ENCODE measurements at places on chromosomes 7 and 10. TPM values are rescaled to one million over a fixed set of nuclear protein-coding genes. Genes with fewer than 3 reads are reported as not detected.

Gene GPR26
- total RNA-seq, result not detected

Gene XPNPEP1
- total RNA-seq, result 196 TPM

Gene RNF148
- 0.86 TPM for total RNA-seq

Gene HECW1
- total RNA-seq, result not detected

Gene ODAD2
- 0.32 TPM for total RNA-seq

Gene ANKRD22
- not detected for total RNA-seq

Gene CLDN4
- total RNA-seq, result 0.07 TPM

Gene LRRC61
- total RNA-seq, result 0.07 TPM

Gene FEZF1
- not detected for total RNA-seq

Gene GDF2
- not detected for total RNA-seq

Gene CREB5
- total RNA-seq, result 2.8 TPM

Gene SEMA3E
- not detected for total RNA-seq

DNA sequence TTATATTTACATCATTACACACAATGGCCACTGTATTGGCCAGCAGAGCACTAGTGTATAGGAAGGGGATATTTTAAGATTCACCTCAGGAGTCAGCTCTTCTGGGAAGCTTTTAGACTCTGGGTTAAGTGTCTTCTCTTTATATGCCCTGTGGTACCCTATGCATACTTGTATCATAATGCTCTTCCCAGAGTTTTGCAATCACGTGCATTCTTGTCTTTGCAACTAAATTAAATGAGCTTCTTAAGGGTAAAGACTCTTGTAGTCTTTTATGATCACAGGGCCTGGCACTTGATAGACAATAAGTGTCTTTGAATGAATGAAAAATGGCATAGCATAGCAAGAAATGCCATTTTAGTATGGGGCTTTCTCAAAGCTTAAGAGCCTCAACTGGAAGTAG lies 35.4 kb upstream of the ARMS2 start:
- DNase-seq, result no peak

DNA sequence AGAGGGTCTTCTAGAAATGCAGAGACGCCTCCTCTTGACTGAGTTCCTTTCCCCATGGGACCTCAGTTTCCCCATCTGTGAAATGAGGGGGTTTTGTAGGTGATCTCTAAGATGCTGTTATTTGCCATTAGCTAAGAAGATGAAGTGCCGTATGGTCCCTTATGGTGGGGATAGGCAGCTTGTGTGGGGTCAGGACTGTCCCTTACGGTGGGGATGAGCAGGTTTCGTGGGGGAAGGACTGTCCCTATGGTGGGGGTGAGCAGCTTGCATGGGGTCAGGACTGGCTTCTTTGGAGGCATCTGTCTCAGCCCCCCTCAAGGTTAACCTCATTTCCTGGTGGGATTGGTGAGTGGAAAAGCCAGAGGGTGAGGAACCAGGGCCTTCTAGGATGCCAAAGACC lies 148.3 kb upstream of the GPR26 start:
- DNase-seq, result no peak

GRCh38 chr7:70053421-70053820 lies 455.1 kb downstream of the AUTS2 start:
- no peak for DNase-seq

- DNase-seq, result no peak
Observed at GRCh38 chr7:22216832-22217475, 140.0 kb downstream of the RAPGEF5 start.

DNA sequence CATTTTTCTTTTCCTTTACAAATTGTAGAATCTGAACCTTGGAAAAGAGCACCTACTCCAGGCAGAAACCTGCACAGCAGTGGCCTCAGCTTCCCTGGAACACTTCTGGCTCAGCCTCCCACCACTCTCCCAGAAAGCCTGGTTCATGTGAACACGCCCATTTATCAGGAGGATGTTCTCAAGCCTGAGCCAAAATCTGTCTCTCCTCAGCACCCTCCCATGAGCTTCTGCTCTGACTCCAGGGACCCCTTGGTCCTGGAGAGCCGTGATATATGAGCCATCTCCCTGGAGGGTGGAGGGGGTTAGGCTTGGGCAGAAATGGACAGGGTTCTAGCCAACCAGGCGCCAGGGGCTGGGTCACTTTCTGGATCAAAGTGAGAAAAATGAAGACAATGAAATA lies 10.1 kb downstream of the GDF2 start:
- no peak for DNase-seq

DNA sequence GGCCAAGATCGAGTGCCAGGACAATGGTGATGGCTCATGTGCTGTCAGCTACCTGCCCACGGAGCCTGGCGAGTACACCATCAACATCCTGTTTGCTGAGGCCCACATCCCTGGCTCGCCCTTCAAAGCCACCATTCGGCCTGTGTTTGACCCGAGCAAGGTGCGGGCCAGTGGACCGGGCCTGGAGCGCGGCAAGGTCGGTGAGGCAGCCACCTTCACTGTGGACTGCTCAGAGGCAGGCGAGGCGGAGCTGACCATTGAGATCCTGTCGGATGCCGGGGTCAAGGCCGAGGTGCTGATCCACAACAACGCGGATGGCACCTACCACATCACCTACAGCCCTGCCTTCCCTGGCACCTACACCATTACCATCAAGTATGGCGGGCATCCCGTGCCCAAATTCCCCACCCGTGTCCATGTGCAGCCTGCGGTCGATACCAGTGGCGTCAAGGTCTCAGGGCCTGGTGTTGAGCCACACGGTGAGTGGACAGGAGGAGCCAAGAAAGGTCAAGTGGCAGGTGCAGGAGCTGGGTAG lies 14.6 kb downstream of the FLNC start:
- no peak for DNase-seq

- DNase-seq, result no peak
Observed at GRCh38 chr7:157233677-157234076, 95.0 kb downstream of the UBE3C start.

DNA sequence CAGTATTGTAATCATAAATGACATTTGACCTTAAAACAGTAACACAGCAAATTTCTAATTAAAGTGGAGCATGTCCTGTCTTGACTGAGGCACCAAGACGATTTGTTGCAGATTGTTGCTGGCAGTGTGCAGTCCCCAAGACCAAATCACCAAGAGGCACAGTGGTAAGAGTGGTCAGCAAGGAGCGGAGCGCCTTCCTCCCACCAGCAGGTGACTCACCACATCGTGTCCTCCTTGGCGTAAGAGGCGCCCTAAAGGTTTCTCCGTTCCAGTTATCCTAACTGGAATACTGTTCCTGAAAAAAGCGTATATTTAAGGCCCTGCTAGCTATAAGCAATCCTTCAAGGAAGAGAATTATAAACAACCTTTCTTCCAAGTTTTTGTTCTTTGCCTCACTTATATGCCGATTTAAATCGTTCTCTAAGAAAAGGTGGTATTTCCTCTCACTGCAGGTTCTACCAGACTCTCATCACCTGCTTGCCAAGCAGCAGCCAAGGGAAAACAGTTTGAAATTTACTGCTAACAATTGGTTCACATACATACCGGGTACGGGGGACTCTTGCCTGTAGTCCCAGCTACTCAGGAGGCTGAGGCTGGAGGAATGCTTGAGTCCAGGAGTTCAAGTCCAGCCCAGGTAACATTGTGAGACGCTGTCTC lies 10.7 kb upstream of the REPIN1 start:
- no peak for DNase-seq

GRCh38 chr10:122507616-122508015 lies 46.3 kb downstream of the HTRA1 start:
- no peak for DNase-seq

- DNase-seq, result no peak
Observed at GRCh38 chr7:149317986-149318672, 56.1 kb downstream of the ZNF783 start.

- DNase-seq, result no peak
Observed at GRCh38 chr10:677038-677437, 12.4 kb downstream of the DIP2C start.

DNA sequence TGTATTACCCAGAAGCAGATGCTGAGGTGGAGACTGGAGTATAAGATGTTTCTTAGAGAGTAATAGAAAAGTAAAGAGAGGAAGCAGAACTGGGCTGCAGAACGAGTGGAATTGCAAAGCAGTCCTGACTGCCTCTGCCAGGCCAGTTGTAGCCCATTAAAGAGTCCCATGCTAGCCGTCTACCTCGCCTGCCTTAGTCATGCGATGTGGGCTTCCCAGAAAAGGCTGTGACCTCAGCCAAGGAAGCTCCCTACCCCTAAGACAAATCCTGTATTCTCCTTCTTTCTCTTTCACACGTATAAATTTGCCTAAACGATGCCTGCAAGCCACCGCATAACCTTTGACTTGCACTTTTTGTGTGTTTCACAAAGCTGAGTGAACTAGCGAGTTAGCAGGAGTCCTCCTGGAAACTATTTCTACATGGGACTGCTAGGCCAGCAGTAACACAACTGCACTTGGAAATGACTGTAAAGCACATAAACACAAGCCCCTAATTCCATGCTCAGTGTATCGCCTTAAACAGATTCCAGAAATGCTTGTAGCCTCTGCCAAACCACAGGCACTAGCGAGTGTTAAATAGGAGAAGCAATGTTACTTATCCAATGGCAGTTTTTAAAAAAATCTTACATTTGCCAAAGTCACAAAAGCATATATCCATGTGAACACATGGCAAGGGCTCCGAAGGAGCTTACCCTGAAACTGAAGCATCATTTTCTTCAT lies 47.4 kb upstream of the GNAI1 start:
- no peak for DNase-seq

DNA sequence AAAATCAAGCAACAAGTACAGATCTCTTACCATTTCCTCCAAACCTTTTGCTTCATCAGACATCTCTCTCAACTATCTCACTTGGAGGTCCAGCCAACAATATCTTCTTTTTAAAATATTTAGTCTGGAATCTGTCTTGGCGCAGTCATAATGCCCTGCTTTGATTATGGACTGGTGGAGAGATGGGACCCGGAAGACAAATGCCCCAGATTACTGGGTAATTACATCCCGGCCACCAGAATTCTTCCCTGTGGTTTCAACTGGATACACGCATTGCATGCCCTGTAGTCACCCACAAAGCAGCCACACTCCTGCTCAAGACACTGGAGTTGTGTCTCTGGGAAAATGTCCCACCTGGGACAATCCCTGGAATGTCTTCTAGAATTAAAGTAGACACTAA lies 65.5 kb downstream of the BPGM start:
- DNase-seq, result no peak

DNA sequence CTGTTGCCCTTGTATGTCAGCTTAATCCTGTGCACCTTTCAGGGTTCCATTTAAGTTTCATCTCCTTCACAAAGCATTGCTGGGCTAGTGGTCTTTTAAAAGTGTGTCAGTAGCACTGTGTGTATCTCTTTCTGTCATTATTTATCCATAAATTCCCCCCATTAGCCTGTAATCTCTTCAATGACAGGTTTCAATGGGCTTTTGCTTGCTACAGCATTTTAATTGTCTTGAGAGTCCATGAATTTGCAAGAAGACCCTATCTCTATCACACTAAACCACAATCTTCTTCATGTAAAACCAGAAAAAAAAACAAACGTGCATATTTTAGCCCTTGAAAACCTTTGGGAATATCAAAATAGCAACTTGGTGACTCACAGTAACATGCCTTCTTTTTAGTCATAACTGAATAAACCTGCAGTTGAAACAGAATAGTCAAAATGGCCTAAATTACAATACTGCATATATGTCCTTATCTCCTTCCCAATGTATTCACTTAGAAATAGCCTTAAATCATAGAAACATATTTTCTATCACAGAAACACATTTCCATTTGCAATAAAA lies 118.6 kb downstream of the PON1 start:
- DNase-seq, result no peak

GRCh38 chr10:43410345-43410744 lies 1.4 kb upstream of the HNRNPF start:
- DNase-seq, result no peak

- DNase-seq, result no peak
Observed at GRCh38 chr7:132865366-132866143, 216.3 kb downstream of the CHCHD3 start.

GRCh38 chr10:24879861-24880260 lies 72.5 kb downstream of the PRTFDC1 start:
- DNase-seq, result no peak

GRCh38 chr7:98293746-98294145 lies 12.3 kb downstream of the BRI3 start:
- no peak for DNase-seq

DNA sequence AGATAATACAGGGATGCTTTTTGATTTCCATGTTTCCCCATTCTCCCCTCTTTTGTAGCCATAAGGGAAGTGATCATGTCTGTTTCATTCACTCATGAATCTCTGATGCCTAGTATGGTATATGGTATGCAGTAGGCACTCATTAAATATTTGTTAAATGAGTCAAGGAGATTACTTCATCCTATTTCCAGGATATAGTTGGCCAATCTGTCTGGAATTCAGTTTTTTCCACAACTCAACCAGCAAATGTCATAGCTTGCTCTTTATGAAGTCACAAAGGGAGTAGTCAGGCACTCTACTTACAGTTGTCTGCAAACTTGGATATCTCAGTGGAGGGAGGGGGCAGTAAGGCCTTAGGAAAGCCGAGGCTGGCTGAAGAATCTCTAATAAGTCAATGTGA lies 853.6 kb downstream of the LRMDA start:
- DNase-seq, result no peak

GRCh38 chr7:99493823-99494222 lies 6.3 kb downstream of the ZNF394 start:
- DNase-seq, result no peak

- no peak for DNase-seq
Observed at GRCh38 chr10:17403161-17403560, 51.2 kb downstream of the ST8SIA6 start.

- no peak for DNase-seq
Observed at GRCh38 chr10:4067931-4068561, 283.0 kb upstream of the KLF6 start.

- no peak for DNase-seq
Observed at GRCh38 chr10:84540022-84540616, 211.7 kb downstream of the CCSER2 start.

DNA sequence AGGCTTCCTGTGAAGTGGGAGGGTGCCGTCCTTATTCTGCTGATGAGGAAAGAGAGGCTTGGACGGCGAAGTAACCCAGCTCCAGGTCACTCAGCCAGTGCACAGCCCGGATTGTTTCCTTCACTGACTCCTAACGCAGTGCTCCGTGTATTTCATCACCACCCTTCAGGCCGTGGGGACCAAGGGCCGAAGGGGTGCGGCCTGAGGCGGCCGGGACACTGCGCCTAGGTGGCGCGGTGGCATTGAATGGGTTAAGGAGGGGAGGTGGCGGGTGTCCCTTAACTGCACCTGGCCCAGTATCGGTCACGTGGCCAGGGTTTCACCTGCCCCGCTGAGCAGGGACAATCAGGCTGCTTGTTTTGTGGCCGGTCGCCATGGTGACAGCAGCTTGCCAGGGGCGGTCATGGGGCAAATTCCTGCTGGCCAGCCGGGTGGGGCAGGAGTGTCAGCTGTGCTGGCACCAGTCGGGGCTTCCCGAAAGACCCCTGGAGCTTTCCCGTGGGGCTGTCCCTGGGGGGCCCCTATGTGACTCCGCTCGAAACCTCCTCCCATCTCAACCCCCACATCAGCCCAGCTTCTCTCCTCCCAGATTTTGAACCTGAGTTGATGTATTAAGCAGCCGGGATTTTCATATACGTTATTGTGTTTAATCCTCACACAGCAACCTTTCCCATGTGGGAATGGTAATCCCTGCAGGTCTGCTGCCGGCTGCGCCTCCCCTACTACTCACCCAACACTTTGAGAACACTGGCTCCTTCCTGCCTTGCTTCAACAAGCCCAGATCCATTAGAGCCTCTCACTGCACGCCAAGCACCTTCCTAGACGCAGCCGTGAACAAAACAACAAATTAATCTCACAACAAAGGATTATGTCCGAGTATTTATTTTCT lies 4.4 kb upstream of the ABHD11 start:
- DNase-seq, result no peak
